ENCODE measurements at places on chromosomes 6 and 20.

DNA sequence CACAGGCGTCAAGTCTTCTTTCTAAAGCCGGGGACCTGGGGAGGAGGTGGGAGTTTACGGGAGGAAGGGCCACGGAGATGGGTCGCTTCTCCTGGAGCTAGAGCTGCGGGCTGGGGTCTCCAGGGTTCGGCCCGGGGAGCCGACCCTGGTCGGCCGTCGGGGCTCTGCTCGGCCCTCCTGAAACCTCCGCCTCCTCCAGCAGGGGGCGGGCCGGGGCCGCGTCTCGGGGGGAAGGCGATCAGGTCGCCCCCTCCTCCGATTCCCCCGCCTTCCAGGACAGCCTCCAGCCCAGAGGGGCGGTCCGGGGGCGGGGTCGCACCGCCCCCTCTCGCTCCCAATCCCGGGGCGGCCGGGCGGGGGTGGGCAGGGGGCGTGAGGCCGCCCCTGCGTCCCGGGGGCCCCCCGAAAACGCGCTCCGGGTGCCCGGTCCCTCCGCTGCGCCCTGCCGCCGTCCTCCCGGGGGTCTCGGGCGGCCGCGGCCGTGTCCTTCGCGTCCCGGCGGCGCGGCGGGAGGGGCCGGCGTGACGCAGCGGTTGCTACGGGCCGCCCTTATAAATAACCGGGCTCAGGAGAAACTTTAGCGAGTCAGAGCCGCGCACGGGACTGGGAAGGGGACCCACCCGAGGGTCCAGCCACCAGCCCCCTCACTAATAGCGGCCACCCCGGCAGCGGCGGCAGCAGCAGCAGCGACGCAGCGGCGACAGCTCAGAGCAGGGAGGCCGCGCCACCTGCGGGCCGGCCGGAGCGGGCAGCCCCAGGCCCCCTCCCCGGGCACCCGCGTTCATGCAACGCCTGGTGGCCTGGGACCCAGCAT lies at the start of gene CEBPB:
TSS of gene CEBPB (plus strand) at position 580 of the 814 bp plus-strand sequence. CDS start at position 784, 204 bp downstream.
- DNase-seq, result peak; percentile 84

DNA sequence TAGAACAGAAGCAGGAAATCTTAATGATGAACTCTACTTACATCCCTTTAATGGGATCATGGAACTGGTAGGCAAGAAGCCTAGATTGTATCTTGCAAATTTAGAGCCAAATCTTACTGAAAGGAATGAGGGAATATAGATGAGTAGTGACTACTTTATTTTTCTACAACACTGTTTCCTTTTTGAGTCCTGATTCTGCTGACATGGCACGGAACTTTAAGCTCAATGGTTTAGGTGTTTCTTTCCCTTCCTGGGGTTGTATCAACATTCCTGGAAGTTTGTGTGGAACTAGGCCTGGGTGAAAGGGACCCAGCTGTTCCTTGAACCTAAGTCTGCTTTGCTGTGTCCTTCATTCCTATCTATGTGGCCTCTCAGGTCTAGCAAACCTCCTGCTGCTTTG lies 705.3 kb upstream of the FLRT3 start:
- DNase-seq, result no peak

DNA sequence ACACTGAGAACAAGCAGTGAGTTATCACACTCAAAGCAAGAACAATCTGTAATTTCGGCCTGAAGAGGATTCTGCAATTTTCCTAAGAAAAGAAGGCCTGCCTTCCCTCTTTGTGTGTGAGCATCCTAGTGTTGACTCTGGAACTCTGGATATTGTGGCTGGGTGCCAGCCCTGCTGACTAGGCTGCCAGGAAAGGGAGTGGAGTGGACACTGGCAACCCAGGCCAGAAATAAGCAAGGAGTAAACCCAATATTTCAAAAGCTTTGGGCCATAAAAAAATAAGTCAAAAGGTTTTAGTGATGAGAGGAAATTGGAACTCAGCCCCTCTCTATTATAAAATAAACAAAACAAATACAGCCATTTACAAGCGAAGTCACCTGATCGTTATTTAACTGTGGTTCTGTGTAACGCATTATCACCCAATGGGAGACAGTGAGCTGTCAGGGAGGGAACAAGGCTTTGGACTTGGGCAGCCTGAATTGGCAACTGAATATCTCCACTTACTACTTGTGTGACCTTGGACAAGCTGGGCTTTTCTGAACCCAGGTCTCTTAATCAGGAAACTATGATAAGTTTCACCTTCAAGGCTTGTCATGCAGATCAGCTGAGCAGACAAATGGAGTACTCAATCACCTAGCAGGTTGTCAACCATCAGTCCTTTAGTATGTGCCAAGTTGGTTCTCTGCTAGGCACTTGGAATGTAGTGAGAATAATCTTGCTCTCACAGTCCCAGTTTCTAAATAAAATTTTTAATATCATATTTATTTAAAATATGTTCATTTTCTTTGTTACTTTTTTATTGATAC lies 196.2 kb downstream of the PAX1 start:
- peak; percentile 6 for DNase-seq

GRCh38 chr20:1949347-1950100 lies 44.3 kb downstream of the PDYN start:
- peak; percentile 20 for DNase-seq

DNA sequence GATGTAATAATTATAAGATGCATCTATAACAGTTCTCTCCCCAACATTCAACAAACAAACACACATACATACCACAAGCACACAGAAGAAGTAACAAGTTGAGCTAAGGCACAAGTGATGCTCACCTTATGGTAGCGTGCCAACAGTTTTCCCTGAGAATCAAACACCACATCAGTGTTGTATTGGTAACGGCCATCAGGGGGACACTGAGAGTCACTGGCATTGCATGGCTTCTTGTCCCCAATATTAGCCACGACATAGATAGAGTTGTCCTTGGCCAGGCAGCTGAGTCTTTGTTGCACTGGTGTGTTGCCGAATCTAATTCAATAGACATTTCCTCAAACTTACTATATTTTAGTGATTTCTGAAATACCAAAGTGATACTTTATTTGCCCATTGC lies 14.8 kb upstream of the VNN1 start:
- no peak for DNase-seq

GRCh38 chr20:49990271-49990720 lies 7.5 kb downstream of the SNAI1 start:
- no peak for DNase-seq

GRCh38 chr6:2575236-2575635 lies 175.5 kb downstream of the MYLK4 start:
- peak; percentile 7 for DNase-seq

DNA sequence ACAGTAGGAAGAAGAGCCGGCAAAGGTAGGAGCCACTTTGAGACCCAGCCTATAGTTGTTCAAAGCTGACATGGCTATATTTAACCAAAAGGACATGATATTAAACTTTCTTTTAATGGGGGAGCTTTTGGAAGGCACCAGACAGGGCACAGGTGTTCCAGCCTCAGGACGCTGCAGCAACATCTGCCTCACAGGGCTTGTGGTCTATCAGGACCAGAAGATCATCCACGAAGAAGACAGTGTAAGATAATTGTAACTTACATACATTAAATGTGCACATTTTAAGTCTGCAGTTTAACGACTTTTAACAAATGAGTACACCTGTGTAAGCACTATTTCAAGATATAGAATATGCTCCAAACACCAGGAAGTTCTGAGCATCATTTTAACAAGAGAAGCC lies 168.2 kb upstream of the PMEPA1 start:
- no peak for DNase-seq

- peak; percentile 88 for DNase-seq
Observed at GRCh38 chr6:36029464-36029863, 1.9 kb downstream of the MAPK14 start.

DNA sequence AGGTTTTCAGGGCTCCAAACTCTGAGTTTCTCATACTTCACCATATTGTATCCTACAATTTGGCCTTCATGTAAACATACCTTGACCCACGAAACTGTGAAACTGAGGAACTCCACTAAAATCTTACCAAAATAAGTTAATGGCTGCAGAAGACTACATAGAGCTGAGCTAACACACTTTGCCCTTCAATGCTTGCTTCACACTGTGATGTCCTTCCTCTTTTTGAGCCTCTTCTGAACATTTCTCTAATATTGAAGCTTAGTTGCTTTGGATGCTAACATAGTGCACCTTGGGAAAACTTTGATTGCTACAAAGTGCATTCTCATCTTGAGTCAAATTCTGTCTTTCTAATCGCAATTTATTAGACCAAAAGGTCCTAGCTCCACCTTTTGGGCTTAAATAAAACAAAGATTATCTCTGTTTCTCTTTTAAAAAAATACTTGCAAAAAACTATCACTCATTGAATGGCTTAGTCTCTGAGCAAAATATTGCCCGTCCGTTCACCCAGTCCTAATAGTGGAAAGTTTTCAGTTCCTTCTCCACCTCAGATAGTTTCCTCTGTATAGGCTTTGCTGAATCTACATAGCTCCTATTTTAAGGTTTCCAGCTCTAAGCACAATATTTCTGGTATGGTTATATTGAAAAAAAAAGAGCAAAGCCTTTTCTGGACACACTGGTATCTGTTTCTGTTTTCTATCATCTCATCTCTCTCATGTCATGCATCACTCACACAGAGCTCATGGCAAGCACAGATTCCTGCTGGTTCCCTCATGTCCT lies 494.6 kb downstream of the RFPL4B start:
- no peak for DNase-seq

- DNase-seq, result no peak
Observed at GRCh38 chr6:2768696-2769095, 3.5 kb downstream of the WRNIP1 start.

GRCh38 chr6:92364948-92365541 lies 1054.3 kb downstream of the EPHA7 start:
- DNase-seq, result no peak

- no peak for DNase-seq
Observed at GRCh38 chr6:166775923-166776220, 148.8 kb upstream of the RPS6KA2 start.

- no peak for DNase-seq
Observed at GRCh38 chr6:15301179-15302006, 55.5 kb downstream of the JARID2 start.

- DNase-seq, result no peak
Observed at GRCh38 chr6:111549746-111550145, 55.9 kb downstream of the TRAF3IP2 start.

GRCh38 chr20:6178537-6178936 lies 55.7 kb upstream of the FERMT1 start:
- peak; percentile 34 for DNase-seq

- DNase-seq, result no peak
Observed at GRCh38 chr6:3163248-3163594, 5.9 kb upstream of the TUBB2A start.

DNA sequence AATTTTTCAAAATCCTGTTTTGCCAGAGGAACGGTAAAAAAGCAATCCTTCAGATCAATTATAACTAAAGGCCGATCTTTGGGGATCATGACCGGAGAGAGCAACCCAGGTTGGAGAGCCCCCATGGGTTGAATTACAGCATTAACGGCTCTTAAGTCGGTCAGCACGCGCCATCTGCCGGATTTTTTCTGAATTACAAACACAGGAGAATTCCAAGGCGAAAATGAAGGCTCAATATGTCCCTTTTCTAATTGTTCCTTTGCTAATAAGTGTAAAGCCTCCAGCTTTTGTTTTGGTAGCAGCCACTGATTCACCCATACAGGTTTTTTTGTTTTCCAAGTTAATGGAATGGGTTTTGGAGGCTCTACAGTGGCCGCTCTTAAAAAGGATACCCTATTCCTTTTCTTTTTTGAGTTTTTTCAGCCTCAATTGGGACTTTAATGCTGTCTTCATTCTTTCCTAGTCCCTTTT lies 16.9 kb upstream of the PTCRA start:
- DNase-seq, result peak; percentile 72

GRCh38 chr20:59749301-59749700 lies 145.0 kb downstream of the PHACTR3 start:
- DNase-seq, result peak; percentile 57

- peak; percentile 87 for DNase-seq
Observed at GRCh38 chr6:118387921-118388701, 160.0 kb upstream of the PLN start.

DNA sequence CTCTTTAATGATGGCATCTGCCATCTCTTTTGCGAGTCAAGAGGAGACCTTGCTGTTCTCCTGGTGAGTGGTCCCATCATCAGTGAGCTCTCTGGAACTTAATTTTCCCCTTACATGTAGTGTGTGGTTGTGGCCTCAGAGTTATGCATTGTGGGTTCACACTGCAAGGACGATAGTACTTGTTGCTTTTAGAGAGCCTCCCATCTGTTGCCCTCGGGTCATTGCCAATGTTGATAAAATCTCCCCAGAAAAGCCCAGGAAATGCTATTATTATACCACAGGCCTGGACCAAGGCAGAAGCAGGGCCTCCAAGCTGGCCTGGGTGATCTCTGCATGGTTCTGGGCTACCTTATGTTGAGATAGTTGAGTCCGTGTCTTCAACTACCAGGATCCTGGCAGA lies 241.6 kb downstream of the BMP7 start:
- DNase-seq, result no peak

GRCh38 chr6:46914279-46914810 lies 7.4 kb downstream of the ADGRF5 start:
- no peak for DNase-seq

DNA sequence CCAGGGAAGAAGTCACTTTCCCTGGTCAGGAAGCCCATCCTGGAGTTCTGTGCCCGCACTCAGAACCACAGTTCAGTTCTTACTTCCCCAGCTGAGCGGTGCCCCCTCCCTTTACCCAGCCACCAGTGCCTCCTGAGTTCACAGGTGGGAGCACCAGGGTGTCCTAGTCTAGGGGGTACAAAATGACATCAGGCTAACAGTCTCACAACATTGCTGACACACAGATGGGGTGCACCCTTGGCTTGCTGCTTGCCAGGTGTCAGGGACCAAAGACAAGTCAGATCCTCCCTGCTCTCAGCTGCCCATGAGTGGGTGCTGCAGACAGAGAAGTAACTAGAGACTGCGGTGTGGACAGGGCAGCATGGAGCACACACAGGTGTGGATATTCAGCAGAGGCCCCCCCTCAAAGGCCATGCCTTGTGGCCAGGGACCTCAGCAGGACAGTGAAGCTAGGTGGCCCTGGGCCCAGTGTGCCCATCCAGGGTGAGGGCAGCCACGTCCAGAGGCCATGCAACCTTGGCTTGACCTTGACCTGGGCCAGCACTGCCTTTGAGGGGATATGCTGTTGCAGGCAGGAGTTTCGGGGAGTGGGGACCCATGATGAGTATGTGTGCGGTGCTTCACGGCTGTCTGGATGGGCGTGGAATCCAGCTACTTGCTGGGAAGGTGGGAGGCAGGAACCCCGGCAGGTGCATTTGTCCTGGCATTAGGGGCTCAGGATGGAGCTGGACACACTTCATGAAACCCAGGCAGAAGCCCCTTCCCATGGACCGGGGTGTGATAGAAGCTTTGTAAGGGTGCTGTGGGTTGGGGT lies 110.4 kb upstream of the FRMD1 start:
- no peak for DNase-seq

Data from fibroblast of mammary gland (primary cell).